ENCODE measurements at places on chromosomes 5 and 9.

- DNase-seq: no peak
Measured at GRCh38 chr5:148825716-148826052, 727 bp upstream of the ADRB2 start.

DNA sequence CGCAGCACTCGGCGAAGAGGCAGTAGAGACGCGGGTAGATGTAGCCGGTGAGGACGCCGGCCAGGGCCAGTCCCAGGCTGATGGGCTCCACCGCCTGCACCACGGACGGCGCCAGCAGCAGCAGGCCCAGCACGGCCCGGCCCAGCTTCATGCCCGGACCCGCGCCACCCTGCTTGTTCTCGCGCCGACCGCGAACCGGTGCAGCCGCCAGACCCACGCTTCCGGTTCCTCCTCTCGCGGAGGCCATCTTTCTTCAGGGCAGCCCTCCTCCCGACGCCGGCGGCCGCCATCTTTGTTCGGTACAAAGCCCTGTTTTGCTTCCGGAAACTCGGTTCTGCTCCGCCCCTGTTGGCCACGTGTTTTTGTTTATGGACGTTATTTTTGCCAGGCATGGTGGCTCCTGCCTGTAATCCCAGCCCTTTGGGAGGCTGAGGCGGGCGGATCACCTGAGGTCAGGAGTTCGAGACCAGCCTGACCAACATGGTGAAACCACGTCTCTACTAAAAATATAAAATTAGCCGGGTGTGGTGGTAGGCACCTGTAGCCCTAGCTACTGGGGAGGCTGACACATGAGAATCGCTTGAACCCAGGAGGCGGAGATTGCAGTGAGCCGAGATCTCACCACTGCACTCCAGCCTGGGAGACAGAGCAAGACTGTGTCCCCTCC lies at the start of gene TOR1A:
TSS of gene TOR1A (minus strand) at position 202 of the 667 bp plus-strand sequence. CDS start at position 151, 51 bp downstream.
- DNase-seq: peak; percentile 54

GRCh38 chr5:34791761-34792244 lies 47.2 kb upstream of the TTC23L start:
- DNase-seq: no peak

DNA sequence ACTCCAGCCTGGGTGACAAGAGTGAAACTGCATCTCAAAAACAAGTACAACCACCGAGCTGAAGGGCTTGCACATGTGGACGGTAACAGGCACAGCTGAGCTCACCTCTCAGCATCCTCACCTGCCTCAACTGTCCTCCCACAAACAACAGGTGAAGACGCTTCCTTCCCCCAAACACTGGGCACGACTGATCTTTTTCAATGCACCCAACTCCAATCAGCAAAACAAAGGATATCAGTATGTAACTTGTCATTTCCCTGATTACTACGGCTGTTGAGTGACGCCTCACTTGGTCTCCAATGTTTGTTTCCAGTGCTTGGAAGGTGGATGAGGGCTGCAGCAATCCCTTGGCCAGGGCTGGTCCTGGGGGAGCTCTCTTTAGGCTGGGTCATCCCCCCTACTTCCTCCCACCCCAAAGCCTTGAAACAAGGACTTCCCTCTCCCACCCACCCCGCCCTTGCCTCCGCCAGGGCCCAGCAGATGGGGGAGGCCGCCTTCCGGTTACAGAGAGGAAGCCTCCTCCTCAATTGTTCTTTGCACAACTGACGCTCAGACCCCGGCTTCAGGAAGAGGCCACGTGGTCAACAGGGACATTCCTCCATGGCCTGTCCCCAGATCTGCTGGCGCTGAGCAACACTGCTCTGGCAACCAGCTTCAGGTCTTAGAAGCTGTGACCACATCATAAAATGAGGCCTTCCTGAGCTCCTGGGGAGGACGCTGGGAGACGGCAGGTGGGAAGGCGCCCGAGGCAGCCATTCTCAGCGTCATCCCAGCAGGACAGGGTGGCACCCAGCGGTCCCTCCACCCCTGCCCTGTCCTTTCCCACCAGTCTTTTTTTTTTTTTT lies 5.9 kb downstream of the FAM78A start:
- DNase-seq: no peak

DNA sequence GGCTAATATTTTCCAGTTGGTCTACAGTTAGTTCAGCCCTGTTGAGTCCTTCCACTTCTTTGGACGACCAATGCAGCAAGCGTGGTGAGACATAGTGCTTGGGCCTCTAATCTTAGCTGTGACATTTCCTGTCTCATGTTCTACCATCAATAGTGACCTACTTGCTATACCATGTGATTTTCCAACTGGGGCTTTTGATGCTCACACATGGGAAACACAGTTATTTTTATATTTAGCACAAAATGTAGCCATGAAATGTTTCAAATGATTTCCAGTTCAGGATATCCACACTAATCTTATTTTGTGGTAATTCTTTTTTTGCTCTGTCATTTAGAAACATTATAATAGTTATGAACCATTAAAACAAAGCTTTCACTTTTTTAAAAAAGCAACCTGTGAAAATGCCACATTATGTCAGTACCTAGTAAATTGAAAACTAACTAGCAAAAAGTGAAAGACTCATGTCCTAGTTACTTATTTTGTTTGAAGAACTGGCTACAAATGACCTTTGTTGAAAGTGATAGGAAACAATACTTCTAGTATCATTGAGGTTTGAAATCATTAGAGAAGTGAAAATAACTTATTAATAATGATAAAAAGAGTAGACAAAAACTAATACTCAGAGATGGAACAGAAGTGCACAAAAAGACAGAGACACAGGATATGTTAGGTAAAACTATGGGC lies 18.3 kb downstream of the MARCHF3 start:
- no peak for DNase-seq

- DNase-seq: no peak
Measured at GRCh38 chr9:115668521-115668920, 485.1 kb upstream of the PAPPA start.

DNA sequence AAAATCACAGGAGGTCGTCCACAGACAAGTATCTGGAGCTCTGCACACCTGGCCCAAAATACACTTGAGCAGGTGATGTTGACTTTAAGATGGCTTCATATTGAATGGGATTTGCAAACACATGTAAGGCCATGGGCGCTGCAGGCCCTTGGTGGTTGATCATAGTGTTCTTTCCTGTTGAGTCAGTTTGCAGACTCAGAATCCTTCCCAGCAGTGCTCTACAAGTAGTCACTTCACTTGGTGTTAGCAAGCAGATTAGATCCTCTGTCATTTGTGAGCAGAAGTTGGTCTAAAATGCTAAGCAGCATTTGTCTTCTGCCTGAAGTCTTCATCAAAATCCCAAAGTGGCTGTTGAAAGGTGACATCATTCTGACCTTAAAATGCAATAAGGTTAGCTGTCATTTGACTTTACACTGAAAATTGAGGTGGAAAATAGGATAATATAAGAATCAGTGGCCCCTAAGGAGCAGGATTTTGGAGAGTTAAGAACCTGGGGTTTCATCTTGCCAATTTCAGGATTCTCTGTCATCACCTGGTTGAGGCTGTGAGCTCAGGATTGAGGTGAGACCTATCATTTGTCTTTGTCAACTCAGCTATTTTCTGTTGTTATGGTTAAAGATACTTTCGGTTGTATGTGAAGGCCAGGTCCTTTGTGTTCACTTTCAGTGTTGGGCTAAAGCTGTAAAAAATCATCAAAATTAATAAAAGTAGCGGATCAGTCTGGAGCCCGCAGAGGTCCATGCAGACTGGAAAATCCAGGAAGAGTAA lies 114.5 kb downstream of the LRRC70 start:
- no peak for DNase-seq

DNA sequence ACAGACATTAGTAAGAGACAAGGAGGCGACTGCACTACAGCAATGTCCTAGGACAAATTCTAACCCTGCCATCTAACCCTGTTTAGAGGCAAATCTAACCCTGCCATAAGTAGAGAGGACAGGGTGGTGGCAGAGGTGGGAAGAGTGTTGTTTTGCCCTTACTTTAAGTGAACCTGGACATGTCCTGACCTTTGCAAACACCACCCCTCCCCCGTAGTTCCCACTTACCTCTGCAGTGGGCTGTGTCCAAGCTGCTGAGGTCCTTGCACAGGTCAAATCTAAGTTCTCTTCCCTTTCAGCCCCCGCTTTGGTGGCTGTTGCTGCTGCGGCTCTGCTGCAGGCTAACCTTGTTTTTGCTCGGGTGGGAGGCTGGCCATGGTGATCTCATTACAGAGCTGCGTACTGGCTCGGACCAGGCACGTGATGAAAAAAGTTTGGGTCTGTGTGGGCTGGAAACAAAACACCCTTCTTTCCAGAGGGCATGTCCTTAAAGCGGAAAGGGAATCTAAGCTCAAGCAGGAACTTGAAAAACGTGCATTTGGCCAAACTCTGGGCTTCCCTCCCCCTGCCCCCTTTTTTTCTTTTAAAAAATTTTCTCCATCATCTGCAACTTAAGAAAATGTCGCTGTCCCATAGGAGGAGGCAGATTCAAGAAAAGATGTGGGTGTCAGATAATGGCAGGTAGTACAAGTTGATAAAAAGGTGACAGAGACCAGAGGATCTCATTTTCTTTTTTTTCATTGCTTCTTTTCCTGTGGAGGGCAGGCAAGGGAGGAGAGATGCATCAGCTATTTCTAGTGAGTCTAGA lies at the start of gene FAXDC2:
TSS of gene FAXDC2 (minus strand) at position 349 of the 808 bp plus-strand sequence. CDS start 12,425 bp downstream, outside the sequence.
- no peak for DNase-seq

DNA sequence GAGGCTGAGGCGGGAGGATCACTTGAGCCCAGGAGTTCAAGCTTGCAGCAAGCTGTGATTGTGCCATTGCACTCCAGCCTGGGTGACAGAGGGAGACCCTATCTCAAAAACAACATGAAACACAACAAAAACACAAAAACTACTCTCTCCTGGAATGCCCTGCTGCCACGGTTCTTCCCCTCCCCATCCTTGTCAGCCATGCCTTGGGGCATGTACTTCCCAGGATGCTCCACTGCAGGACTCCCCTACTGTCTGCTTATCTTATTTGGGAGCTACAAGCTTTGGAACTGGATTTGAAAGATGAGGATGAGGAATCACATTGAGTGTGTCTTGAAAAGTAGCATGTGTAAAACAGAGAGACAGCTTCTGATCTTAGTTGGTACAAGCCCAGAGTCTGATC lies 40.1 kb upstream of the KIAA1958 start:
- DNase-seq: no peak

GRCh38 chr5:67353500-67354450 lies 157.2 kb upstream of the CD180 start:
- DNase-seq: no peak

DNA sequence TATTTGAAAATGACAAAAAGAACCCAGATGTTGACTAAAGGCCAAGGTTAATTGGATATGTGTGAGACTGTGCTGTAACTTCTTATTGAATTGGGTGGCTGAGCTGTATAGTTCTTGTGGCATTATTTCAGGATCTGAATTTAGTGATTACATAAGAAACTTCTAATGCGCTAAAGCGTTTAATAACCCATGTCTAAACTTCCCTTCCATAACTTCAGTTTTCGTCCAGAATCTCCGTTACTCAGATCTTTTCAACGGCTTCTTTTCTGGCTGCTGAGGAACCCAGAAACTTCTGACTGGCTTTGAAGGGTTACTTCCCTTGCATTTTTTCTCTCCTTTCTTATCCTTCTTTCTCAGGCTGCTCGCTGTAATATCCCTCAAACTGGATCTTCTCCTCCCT lies 28.1 kb upstream of the C9orf72 start:
- DNase-seq: no peak

DNA sequence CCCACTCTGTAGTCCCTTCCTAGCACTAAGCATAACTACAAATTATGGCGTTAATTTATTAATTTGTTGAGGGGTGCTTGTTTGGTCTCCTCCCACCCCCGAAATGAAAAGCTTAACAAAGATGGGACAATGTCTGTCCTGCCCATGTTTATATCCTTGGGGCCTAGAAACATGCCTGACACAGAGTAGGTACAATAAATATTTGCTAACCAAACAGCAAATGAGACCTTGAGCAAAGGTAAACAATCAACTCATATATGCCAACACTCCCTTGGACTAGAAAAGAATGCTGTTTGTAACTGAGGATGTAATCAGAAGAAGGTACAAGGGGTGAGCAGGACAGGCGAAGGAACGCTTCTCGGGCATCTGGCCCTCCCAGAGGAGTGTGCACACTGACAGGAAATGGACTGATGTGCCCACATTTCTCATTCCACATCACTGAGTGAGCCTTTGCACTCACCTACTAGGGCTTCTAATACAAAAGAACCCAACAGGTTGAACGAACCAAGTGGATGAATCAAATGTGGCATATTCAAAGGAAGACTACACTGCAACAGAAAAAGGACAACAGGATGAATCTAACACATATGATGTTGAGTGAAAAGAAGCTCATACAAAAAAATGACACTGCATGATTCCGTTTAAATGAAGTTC lies 66.8 kb downstream of the MED27 start:
- no peak for DNase-seq

- DNase-seq: no peak
Measured at GRCh38 chr5:112697833-112698232, 39.9 kb upstream of the APC start.

GRCh38 chr5:151244206-151244605 lies 8.8 kb upstream of the GM2A start:
- DNase-seq: no peak

DNA sequence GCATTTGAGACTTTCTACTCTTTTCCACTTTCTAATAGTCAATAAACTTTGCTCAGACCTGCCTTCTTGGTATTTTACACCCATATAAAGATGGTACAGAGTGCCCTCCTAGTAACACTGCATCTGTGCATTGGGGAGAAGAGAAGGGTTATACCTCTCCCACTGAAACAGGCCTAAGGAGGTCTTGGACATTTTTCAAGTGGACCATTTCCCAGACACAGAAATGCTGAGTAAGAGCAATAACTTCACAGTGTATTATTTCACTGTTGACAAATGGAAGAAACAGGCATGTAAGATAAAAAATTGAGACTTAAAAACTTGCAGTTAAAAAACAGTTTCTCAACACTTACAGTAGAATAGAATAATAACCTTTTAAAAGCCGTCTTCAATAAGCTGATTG lies 1224.0 kb upstream of the CDH18 start:
- no peak for DNase-seq

GRCh38 chr9:21160178-21160577 lies 6.3 kb downstream of the IFNA21 start:
- DNase-seq: no peak

DNA sequence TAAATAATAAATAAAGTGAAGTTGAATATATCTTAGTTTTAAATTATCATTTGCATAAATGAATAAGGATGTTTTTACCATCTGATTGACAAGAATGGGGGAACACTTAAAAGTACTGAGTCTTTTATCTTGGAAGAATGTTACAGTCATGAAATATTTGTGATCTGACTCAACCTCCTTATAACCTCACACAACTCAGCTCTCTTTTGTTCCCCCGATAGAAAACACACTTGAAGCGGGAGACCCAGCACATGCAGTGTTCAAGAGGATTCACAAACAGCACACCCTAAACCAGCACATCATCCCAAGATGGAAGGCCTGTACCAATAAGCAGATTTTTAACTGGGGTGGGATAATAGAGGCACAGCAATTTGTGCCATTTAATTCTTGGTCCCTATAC lies 15.5 kb downstream of the BAAT start:
- no peak for DNase-seq

DNA sequence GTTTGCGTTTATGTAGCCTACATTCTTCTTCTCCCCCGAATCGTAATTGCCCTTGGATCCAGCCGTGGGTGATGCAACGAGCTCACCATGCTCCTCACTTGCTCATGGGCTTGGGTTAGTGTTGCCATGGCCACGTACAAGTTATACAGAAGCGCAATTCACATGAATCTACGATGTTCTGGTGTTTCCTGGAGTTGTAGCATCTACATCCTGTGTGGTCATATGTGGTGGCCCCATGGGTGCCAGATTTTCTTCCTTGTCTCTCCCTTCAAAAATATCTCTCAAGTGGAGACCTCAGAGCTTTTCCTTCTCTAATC lies 115.3 kb downstream of the TLE4 start:
- no peak for DNase-seq

All from H54 (cell line).